Ascending aorta (tissue), 2 donors: ENCODE measurements at places on chromosomes 16 and 17.

DNA sequence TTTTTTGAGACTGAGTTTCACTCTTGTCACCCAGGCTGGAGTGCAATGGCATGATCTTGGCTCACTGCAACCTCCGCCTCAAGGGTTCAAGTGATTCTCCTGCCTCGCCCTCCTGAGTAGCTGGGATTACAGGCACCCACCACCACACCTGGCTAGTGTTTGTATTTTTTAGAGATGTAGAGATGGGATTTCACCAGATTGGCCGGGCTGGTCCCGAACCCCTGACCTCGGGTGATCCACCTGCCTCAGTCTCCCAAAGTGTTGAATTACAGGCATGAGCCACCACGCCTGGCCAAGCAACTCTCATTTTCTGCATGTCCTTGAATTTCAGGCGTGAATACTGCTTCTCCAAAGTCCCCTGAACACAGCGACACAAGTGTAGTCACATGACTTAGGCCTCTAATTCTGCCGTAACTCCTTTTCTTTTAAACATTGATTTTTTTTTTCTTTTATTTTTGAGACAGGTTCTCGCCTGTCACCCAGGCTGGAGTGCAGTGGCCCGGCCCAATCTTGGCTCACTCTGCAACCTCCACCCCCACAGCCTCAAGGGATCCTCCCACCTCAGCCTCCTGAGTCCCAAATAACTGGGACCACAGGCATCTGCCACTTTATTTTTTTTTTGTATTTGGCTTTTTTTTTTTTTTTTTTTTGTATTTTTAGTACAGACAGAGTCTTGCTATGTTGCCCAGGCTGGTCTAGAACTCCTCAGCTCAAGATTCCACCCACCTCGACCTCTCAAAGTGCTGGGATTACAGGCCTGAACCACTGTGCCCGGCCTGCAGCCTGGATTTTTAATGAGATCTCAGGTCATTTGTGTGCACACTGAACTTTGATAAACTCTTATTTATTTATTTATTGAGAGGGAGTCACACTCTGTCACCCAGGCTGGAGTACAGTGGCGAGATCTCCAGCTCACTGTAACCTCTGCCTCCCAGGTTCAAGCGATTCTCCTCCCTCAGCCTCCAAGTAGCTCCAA is 124.6 kb downstream of the KCNJ18 start:
- peak; percentile 58 for DNase-seq

GRCh38 chr17:61403801-61404662 is 4.4 kb downstream of the TBX2 start:
- no peak for DNase-seq

DNA sequence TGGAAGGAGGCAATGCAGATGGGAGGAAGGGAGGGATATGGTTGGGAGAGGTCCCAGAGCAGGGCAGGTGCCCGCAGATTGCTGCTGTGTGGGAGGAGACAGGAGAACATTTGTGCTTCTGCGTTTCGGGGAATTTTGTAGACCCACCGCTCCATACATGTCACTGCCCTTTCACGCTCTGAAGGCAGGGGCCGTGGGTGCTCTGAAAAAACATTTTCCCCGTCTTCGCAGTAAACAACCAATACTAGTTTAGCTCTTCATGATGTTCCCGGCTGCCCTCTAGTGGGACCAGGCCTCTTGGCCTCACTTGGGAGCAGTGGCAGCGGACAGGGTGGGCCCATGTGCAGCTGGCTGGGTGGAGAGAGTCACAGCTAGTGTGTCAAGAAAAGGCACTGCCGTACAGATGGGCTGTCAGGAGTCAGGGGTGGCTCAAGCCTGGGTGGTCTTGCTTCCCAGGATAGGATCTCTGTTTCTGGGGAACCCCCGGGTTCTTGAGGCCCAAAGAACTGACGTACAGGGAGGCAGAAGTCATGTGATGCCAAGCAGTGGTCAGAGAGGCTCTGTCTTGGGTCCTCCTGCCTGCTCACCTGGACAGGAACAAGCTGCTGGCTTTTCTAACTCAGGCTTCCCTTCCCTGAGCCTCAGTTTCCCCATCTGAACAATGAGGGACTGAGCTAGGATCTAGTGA is 46.5 kb upstream of the CPNE2 start:
- DNase-seq, result peak; percentile 87

GRCh38 chr17:42378359-42378958 is 9.8 kb downstream of the STAT3 start:
- no peak for DNase-seq

- no peak for DNase-seq
These were observed 183.3 kb downstream of the LGALS9B start for GRCh38 chr17:20284022-20284421.

GRCh38 chr16:86180244-86180643 is 281.3 kb downstream of the IRF8 start:
- no peak for DNase-seq

- DNase-seq, result no peak
These were observed 14.7 kb downstream of the ST6GALNAC2 start for GRCh38 chr17:76570877-76571471.

- no peak for DNase-seq
These were observed 28.6 kb upstream of the METRNL start for GRCh38 chr17:83050651-83051395.

DNA sequence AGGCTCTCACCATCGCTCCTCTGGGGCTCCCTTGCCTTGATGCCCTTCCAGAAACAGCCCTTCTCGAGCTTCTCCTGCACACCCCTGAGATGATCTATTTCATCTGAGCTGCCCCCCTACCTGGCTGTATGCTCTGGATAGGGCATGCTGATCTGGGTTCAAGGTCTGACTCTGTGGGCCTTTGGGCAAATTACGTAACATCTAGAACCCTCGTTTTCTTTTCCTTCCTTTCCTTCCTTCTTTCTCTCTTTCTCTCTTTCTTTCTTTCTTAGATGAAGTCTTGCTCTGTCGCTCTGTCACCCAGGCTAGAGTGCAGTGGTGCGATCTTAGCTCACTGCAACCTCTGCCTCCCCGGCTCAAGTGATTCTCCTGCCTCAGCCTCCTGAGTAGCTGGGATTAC is 20.3 kb downstream of the TNS4 start:
- no peak for DNase-seq

- DNase-seq, result peak; percentile 85
These were observed 9.8 kb downstream of the SLC16A3 start for GRCh38 chr17:82238472-82239201.

GRCh38 chr17:14693382-14693781 is 392.5 kb downstream of the HS3ST3B1 start:
- no peak for DNase-seq

DNA sequence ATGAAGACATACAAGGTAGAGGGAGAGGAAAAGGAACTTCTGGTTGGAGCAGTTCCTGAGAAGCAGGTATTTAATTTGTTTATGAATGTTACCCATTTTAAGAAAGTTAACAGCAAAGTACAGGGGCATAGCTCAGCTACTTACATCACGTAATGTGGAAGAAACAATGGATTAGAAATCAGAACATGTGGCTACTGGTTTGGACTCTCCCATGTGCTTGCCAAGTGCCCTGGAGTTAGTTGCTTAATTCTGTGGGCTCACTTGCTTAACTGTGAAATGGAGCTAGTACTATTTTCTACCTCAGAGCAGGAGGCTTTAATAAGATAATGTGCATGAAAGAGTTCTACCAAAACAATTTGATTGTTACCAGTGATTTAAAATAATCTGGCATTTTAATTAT is 27.3 kb downstream of the RSPRY1 start:
- no peak for DNase-seq

DNA sequence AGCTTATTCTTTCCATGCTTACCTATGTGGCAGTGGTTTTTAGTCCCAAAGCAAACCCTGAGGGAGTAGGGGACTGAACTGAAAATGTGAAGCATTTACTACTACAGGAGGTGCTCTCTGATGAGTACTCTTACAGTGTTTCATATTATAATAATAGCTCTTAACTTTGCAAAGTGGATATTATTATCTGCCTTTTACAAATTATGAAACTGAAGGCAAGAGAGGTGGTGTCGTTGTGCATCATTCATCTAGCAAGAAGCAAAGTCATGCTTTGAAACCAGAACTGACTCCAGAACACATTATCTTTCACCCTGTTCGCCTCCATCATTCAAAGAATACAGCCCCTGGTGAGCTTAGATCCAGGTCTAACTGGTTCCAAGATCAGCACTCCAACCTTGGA is 8.2 kb upstream of the KCNH6 start:
- DNase-seq, result no peak

DNA sequence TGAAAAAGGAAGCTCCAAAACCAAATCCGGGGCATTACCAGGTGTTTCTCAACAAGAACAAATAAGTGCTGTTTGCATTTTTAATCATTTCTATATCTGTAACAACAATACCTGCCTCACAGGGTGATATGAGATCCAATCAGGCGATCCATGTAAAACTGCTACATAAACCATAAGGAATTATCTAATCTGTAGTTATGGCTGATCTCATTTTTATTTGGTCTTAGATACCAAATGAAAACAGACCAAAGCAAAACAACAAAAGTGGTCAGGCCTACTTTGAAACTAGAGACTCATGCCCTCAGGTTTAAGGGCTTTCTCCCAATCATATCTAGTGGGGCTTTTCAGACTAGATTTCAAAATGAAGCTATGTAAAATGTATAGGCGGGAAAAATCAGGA is 28.3 kb downstream of the XPO6 start:
- DNase-seq, result no peak

DNA sequence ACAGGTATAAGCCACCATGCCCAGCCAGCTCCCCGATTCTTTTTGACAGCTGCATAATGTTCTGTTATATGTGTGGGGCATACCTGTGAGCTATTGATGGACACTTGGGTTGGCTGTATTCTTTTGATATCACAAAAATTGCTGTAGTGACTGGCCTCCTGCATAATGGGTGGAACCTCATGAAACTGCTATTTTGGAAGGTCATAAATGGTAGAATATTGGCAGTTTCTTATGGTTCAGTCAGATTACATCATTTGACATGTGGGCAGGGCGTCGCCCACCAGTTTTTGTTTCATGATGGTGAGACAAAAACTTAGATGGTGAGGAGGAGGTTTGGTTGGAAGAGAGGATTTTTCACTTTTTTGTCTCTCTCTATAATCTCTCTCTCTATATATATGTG is 26.7 kb upstream of the POLR3E start:
- DNase-seq, result no peak

DNA sequence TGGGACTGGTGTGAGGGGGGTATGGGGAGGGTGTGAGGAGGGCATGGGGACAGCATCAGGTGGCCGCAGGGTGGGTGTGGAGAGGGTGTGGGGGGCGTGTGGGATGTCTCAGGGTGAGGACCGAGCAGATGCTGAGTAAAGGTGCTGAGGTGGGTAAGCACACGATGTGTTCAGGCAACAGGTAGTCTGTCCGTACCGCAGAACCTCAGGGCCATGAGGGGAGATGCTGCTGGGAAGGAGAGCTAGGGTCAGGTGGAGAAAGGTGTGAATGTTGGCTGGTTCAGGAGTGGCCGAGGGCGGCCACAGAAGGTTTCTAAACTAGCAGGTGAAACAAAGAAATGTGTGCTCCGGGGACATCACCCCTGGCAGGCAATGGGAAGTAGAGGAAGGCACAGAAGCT is 80.0 kb upstream of the CDH5 start:
- DNase-seq, result no peak

DNA sequence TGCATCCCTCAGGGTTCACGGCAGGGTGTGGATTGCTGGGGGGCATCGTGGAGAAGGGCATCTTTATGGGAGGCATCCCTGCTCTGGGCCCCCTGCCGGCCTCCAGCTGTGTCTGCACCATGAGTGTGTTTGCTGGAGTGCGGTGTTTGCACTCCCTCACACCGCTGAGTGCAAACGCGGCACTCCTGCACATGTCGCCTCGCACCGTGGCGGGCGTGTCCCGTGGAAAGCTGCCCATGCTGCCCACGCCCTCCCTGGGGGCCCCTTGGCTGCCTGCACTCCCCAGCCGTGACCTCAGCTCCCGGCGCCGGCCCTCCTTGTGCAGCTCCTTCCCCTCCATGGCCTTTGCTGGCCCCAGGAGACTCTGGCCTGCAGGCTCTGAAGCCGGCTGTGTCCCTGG is 74.6 kb upstream of the ZNF750 start:
- DNase-seq, result no peak

GRCh38 chr16:8194794-8195193 is 395.5 kb downstream of the TMEM114 start:
- DNase-seq, result no peak
